Vagina (tissue), 2 donors: ENCODE measurements at places on chromosomes 4 and X. TPM values are rescaled to one million over a fixed set of nuclear protein-coding genes. Genes with fewer than 3 reads are reported as not detected.

The REPS2 gene
- 10.8 TPM for total RNA-seq

The USP17L28 gene
- not detected for total RNA-seq

The MAGEC3 gene
- not detected for total RNA-seq

The SHROOM4 gene
- 10.1 TPM for total RNA-seq

DNA sequence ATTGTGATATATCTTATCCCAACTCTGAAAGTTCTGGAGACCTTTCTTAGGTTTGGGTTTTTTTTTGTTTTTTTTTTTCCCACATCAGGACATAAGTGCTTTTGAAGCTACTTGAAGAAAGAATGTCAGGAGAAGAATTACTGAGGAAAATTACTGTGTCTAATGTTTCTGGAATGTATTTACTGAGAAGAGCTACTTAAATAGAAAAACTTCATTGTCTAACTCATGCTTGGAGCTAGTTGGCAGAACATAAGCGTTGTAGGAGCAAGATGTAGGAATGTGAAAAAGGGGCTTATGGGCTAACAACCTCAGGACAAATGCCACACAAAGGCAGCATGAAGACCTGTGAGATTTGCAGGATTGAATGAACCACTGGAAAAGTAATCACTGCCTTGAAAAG, 166.6 kb upstream of the GLRA2 start:
- no peak for DNase-seq

DNA sequence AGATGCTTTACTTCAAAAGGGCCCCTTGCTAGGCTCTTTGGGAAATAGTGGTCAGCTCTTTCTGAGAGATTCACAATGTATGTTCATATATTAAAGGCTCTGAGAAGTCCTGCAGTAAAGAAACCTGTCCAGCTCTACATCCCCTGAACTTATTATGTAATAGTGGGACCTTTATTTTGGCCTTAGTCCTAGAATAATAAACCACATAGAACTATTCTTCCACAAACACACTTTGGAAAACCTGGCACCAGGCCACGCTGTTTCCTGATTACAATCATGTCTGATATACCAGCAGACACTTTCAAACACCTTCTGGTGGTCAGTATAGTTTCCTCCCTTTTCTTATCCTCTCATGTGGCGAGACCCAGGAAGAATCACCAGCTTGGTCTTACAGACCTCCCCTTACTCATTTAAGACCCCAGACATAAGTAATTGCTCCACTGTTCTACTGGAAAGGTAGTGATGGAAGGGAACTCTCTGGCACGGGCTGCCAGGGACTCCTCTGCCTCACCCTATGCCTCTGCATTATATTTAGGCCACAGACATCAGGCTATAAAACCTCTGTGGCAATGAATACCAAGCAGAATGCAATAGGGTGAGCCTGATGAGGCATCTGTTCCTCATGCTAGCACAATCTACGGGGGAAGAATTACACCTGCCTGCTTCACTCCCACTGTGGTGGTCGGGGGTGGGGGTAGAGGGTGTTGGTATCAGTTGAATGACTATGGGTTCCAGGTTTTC, 5.7 kb upstream of the PPEF1 start:
- no peak for DNase-seq

GRCh38 chr4:93409035-93409434, 419.5 kb upstream of the ATOH1 start:
- no peak for DNase-seq

DNA sequence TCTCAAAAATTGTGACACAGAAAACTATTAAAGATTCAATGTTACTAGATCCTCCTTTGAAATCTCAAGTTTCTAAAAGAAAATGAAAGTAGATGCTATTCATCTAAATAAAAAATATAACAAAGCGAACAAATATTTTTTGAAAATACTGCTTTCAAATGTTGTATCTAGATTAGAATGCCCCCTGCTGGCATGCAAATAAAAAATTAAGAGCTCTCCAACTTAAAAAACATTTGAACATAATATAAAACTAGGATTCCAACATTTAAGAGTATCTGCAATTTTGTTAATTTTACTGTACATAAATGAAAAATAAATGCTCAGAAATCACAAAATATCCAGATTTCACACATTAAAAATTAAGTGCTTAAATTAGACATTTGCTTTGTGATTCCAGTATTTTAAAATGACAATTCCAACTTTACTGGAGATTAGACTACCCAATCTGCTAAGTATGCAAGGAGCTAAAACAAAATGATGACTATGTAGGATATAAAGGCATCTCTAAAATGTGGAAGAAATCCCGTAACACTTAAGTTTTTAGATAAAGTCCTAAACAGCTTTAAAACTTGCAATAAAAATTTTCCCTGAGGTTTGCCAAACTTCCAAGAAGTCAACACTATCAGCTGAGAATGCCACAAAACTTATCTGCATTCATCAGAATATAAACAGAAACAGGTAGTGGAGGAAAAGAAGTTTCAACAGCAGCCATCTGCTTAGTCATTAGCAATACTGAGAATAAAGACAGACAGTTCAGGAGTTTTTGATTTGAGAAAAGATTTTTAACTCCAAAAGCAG, 32.7 kb downstream of the DHX15 start:
- no peak for DNase-seq

DNA sequence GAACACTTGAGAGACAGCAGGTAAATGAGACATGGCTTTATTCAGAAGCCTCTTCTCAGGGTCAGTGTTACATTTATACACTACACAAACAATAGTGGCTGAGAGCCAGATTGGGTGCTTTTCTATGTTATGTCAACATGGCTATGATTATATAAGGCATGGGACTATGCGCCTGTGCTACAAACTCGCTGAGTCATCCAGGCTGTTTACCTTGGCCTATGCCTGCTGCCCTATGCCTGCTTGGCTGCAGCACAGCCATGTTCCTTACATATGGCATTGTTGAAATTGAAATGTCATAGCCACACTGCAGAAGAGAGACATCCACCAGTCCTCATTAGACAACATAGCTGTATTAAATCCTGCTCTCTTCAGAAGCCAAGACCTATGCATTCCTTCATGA, 236.3 kb upstream of the NWD2 start:
- DNase-seq: no peak

GRCh38 chr4:112190684-112191083, 40.9 kb upstream of the AP1AR start:
- no peak for DNase-seq
